Neural progenitor cell (in vitro differentiated cells): ENCODE measurements at places on chromosomes 2 and 18.

- no peaks in the 10 kb centered on the region for H3K4me1 ChIP-seq
- H3K27me3 ChIP-seq = no peaks in the 10 kb centered on the region
- no peak overlapping the region for H3K4me3 ChIP-seq
- no peak overlapping the region for H3K27ac ChIP-seq
Measured at GRCh38 chr2:62895632-62896009, 155.0 kb upstream of the OTX1 start.

GRCh38 chr2:160227293-160227915, 27.3 kb upstream of the ITGB6 start:
- H3K4me1 ChIP-seq = no peaks in the 10 kb centered on the region
- H3K27ac ChIP-seq = no peak overlapping the region
- no peak overlapping the region for H3K4me3 ChIP-seq
- DNase-seq = no peak
- no peaks in the 10 kb centered on the region for H3K27me3 ChIP-seq

GRCh38 chr18:79903787-79904356, 47.6 kb downstream of the SLC66A2 start:
- no peak overlapping the region for H3K27ac ChIP-seq
- no peak overlapping the region for H3K4me3 ChIP-seq
- no peaks in the 10 kb centered on the region for H3K4me1 ChIP-seq
- H3K36me3 ChIP-seq = no peaks in the 10 kb centered on the region
- DNase-seq = no peak

- H3K4me3 ChIP-seq = no peak overlapping the region
- no peak for DNase-seq
- H3K27me3 ChIP-seq = no peaks in the 10 kb centered on the region
Measured at GRCh38 chr2:65742977-65743376, 310.6 kb upstream of the SPRED2 start.

- no peak overlapping the region for H3K27ac ChIP-seq
- peaks cover 35% of the 10 kb centered on the region for H3K4me1 ChIP-seq
- no peaks in the 10 kb centered on the region for H3K27me3 ChIP-seq
- no peaks in the 10 kb centered on the region for H3K36me3 ChIP-seq
Measured at GRCh38 chr18:58788470-58788869, 76.2 kb upstream of the ZNF532 start.

DNA sequence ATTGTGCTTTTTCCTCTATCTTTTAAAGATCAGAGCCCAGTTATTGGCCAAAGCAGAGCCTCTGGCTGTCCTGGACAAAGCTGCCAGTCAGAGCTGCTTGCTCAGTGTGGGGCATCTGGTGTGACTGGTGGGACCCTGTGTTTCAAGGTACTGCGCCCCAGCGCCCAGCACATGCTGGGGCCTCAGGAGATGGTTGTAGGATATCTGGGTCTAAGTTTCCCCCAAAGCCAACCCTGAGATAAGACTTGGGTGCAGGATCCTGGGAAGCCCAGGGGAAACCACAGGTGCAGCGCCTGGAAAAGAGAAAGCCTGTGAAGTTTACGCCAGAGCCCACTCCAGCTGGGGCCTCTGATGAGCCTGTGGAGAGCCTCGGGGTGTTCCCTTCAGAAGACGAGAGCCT, 117.7 kb downstream of the RPIA start:
- no peak for DNase-seq
- H3K27me3 ChIP-seq = no peaks in the 10 kb centered on the region
- no peaks in the 10 kb centered on the region for H3K36me3 ChIP-seq
- H3K4me3 ChIP-seq = no peak overlapping the region

DNA sequence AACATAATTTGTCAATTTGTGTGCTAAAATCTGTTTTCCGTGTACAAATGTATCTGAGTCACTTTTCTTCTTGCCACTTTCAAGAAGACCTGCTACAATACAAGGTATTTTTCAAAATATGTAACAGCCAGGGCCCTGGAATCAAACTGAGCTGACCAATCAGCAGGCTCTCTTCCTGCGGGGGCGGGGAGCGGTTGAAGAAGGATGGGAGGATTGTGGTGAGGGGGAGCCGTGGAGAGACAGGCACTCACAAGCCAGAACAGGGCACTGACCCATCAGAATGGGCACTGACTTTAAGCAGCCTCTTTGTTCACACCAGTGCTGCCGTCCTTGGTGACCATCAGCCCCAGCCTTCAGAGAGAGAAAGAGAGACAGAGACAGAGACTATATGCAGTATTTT, 40.6 kb upstream of the CCNYL1 start:
- no peak overlapping the region for H3K27ac ChIP-seq
- H3K36me3 ChIP-seq = no peaks in the 10 kb centered on the region
- no peaks in the 10 kb centered on the region for H3K27me3 ChIP-seq
- peak; percentile 14 for DNase-seq
- no peak overlapping the region for H3K4me3 ChIP-seq

GRCh38 chr2:31235504-31235902, 1.6 kb downstream of the EHD3 start:
- H3K27ac ChIP-seq = no peak overlapping the region
- DNase-seq = no peak
- peaks cover 9% of the 10 kb centered on the region for H3K27me3 ChIP-seq
- peaks cover 10% of the 10 kb centered on the region for H3K4me1 ChIP-seq

GRCh38 chr2:7812231-7812995, 869.4 kb upstream of the ID2 start:
- no peak overlapping the region for H3K27ac ChIP-seq
- H3K36me3 ChIP-seq = no peaks in the 10 kb centered on the region
- H3K4me3 ChIP-seq = no peak overlapping the region
- DNase-seq = no peak

DNA sequence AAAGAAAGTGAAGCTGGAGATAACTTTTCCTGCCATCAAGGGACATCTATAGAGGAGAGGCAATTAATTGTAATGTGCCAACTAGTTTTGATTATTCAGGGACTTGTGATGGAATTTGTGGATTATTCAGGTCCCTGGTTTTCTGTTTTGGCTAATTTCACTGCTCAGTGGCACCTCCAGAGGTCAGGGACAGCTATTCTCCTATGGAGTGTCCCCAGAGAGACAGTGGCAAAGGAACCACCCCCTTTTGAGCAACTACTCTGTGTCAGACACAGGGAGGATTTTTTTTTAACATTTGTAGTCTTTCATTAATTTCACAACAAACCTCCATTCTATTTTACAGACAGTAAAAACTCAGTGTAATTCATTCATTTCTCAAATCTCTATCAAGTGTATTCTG, 206.0 kb upstream of the SPRED2 start:
- H3K4me1 ChIP-seq = no peaks in the 10 kb centered on the region
- H3K27ac ChIP-seq = no peak overlapping the region

DNA sequence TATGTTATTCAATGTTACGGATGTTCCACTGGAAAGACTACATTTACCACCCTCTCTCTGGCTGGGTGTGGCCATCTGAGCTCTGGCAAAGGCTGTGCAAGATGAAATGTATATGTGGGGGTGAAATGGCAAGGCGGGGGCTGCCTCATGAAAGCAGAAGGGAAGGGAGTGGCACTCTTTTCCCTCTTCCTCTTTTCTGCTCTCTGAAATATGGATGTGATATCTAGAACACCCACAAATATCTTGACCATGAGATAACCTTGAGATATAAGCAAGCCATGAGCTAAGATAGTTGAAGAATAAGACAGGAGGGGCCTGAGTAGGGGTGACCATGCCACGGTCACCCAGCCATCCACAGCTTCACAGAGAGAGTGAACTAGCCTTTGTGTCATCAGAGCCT, 367.8 kb upstream of the ID2 start:
- H3K27ac ChIP-seq = no peak overlapping the region
- DNase-seq = no peak
- no peaks in the 10 kb centered on the region for H3K36me3 ChIP-seq
- no peak overlapping the region for H3K4me3 ChIP-seq

- no peaks in the 10 kb centered on the region for H3K36me3 ChIP-seq
- DNase-seq = peak; percentile 89
- H3K4me3 ChIP-seq = no peak overlapping the region
- H3K4me1 ChIP-seq = no peaks in the 10 kb centered on the region
Measured at GRCh38 chr18:77650799-77651385, 401.2 kb downstream of the GALR1 start.

GRCh38 chr18:2302628-2303516, 268.4 kb downstream of the METTL4 start:
- DNase-seq = no peak
- H3K27ac ChIP-seq = no peak overlapping the region
- H3K36me3 ChIP-seq = no peaks in the 10 kb centered on the region
- H3K4me3 ChIP-seq = no peak overlapping the region

GRCh38 chr2:232432598-232433184, 23.3 kb upstream of the ALPI start:
- no peak overlapping the region for H3K4me3 ChIP-seq
- no peaks in the 10 kb centered on the region for H3K27me3 ChIP-seq
- no peak overlapping the region for H3K27ac ChIP-seq
- no peaks in the 10 kb centered on the region for H3K4me1 ChIP-seq

GRCh38 chr2:197310987-197311420, 424 bp upstream of the ANKRD44 start:
- H3K4me1 ChIP-seq = peaks cover 6% of the 10 kb centered on the region
- no peak overlapping the region for H3K27ac ChIP-seq
- no peak for DNase-seq
- peaks cover 66% of the 10 kb centered on the region for H3K27me3 ChIP-seq
- H3K4me3 ChIP-seq = peak overlapping the region; percentile 69
- no peaks in the 10 kb centered on the region for H3K36me3 ChIP-seq

DNA sequence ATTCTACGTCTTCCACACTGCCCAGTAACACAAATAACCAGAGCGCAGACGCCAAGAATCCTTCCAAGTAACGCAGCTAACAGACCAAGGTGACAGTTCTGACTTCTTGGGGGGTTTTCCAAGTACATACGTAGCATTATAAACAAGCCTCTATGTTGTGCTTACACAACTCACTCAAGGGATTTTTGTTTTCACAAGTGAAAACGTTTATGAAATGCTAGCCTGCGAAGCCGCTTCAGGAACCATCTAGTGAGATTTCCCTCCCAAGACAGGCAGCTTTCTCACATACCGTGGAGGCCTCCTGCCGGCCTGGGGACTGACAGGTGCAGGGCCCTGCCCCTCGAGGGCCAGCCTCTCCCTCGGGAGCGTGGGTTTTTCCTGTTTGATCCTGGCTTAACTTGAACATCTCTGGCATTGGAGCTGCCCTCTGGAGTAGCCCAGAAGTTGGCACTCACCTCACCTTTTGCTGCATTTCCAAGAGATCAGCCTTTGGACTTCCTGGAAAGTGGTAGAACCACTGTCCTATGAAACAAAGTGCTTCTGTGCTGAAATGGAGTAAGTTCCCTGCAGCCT, 151.1 kb downstream of the MBP start:
- H3K27me3 ChIP-seq = no peaks in the 10 kb centered on the region
- no peak for DNase-seq
- no peak overlapping the region for H3K27ac ChIP-seq
- H3K4me1 ChIP-seq = peaks cover 19% of the 10 kb centered on the region
- no peaks in the 10 kb centered on the region for H3K36me3 ChIP-seq

DNA sequence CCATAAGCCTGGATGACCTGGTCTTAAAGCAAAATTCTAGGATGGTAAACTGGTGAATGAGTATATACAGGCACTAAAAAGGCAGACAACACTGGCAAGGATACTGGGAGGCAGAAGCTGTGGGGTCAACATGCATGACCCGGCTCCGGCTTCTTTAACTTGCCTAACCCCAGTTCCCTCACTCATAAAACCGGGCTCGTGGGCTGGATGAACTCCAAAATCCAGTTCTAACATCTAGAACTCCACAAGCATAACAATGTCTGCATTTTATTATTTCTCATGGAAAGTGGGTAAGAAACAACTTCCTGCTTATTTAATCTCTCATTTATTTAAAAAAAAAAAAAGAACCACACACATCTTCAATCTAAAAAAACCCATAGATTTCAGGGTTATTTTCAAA, 57.3 kb downstream of the FARSB start:
- no peaks in the 10 kb centered on the region for H3K4me1 ChIP-seq
- H3K27ac ChIP-seq = no peak overlapping the region
- H3K4me3 ChIP-seq = no peak overlapping the region

DNA sequence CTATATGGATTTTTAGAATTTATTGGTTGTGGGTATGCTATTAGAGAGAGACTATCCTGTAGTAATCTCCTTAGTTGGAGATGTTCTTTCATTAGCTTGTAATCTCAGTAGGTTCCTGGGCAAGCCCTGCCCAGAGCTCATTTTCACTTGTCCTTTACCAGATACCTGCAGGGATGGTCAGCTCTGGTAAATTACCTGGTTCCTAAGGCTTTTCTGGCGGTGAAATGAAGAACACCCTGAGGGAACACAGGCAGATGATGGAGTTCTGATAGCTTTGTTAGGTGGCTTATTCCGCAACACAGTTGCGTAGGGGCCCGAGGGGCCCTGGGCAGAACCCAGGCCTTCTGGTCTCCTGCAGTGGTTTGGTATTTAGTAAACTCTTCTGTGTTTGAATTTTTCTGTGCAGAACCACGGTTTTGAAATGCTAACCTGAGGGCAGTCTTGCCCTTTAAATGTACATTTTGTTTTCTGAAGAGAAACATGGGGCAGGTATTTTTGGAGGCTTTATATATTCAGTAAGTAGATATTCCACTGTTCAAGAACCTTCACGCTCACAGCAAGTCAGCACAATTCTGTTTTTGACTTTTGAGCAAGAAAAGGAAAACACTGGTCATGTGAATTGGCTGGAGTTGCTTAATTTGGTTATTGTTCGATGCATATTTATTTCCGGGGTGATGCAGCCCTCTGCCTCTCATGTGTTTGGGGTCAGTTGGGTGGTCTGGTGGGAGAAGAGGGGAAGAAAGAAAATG, 22.4 kb downstream of the ZNF532 start:
- no peaks in the 10 kb centered on the region for H3K27me3 ChIP-seq
- H3K4me1 ChIP-seq = no peaks in the 10 kb centered on the region
- no peak overlapping the region for H3K4me3 ChIP-seq
- no peak for DNase-seq
- H3K36me3 ChIP-seq = peaks cover 15% of the 10 kb centered on the region

GRCh38 chr2:14628901-14629300, 3.6 kb upstream of the LRATD1 start:
- H3K36me3 ChIP-seq = no peaks in the 10 kb centered on the region
- no peak overlapping the region for H3K4me3 ChIP-seq
- no peaks in the 10 kb centered on the region for H3K4me1 ChIP-seq
- DNase-seq = no peak
- H3K27ac ChIP-seq = no peak overlapping the region

DNA sequence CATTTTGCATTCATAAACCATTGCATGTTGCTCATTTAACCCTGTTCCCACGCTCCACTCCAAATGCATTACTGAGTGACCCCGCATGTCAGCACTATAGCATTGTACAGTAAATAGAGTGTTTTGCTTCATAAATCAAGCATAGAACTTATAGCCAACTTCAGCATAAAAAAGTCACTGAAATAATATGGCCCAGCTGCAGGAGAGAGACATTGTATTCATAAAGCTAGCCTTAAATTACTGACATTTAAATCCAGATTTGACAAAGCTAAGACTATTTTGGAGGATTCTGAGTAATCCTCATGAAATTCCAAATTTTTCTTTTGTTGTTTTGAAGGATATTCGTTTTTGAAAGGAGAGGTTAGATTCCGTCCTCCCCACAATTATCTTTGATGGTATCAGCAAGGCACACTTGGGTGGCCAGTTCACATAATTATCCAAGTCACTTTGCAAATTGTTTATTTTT, 320.9 kb upstream of the TCF4 start:
- DNase-seq = no peak
- no peaks in the 10 kb centered on the region for H3K27me3 ChIP-seq
- no peak overlapping the region for H3K27ac ChIP-seq
- H3K4me3 ChIP-seq = no peak overlapping the region
